ENCODE measurements at places on chromosomes 5 and 9.
A peak's percentile ranks its signal among the peaks of the same experiment; 100 is the strongest.

- no peak for DNase-seq
Measured at GRCh38 chr5:172721455-172722326, 49.3 kb downstream of the DUSP1 start.

- DNase-seq: no peak
Measured at GRCh38 chr5:61582205-61582820, 250.3 kb downstream of the ZSWIM6 start.

GRCh38 chr9:116313638-116314037, 160.0 kb downstream of the PAPPA start:
- DNase-seq: no peak

DNA sequence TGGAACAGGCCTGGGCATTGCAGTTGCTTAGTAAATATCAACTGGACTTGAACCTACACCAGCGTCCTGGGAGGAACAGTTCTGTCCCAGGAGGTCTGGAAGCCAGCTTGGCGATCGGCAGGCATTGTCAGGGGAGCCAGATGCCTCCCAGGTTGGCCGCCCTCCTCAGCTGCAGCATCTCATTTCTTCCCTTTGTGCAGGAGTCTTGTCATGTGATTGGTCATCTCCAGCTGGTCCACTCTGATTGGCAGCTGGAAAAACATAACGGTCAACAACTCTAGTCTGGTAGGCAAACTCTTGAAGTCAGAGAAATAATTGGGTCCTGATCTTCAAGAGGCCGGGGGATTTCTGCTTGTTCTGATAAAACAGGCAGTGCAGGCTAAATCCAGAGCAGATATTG, 29.6 kb upstream of the NCS1 start:
- peak; percentile 45 for DNase-seq

GRCh38 chr5:122713041-122713440, 61.8 kb upstream of the SNX2 start:
- no peak for DNase-seq
